ENCODE measurements at places on chromosomes 3 and 15.

- no peak for DNase-seq
Observed at GRCh38 chr3:43142472-43142871, 36.6 kb upstream of the POMGNT2 start.

DNA sequence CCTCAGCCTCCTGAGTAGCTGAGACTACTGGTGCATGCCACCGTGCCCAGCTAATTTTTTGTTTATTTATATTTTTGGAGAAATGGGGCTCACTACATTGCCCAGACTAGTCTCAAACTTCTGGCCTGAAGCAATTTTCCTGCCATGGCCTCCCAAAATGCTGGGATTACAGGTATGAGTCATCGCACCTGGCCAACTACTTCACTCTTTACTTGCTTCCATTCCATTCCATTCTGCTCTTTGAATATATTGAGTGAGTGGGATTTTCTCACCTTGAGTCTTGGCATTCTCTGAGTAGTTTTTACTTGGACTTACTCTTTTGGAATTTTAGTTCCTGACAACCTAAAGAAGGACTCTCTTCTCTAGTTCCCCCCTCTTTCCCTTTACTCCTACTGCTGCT is 93.8 kb upstream of the UNC13C start:
- DNase-seq, result no peak

- DNase-seq, result no peak
Observed at GRCh38 chr3:152323834-152324233, 55.1 kb downstream of the MBNL1 start.

DNA sequence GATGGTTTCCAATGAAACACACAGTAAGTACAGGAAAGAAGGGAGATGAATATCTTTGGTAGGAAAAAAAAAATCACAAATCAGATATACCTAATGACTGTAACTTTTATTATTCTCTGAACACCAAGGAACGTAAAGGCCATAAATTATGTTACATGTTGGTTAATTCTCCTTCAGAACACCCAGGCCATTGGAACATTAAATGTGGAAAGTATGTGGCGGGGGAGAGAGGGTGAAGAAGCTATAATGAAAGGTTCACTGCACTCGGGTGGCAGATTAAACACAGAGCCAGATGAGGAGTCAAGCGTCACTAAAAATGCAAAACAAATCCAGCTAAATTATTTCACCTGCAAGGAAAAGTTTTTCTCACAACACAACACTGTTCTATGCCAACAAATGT is 193.8 kb downstream of the FHIT start:
- DNase-seq, result no peak

- DNase-seq, result no peak
Observed at GRCh38 chr3:38345879-38346586, 552 bp upstream of the XYLB start.

DNA sequence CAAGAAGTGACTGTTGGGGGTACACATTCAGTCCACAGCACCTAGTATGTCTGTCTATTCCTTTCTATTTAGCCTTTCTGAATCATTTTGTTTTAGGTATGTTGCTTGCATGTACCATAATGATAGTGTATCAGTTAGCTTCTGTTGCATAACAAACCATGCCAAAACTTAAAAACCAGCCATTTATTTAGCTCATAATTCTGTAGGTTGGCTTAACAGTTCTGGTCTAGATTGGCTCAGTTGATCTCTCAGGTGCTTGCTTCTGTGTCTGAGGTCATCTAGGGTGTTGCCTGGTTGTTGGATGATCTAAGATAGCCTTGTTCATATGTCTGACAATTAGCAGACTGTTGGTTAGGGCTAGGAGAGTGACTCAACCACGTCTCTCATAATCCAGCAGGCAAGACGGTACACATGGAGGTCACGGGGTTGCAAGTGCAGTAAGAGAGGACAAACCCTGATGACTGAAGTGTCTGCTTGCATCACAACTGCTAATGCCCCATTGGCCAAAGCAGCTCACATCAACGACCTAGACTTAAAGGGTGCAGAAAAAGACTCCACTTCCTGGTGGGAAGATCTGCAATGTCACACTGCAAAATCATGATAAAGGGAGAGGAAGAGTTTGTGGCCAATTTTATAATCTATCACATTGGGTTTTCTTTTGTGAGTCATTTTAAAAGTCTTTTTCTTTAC is 6.8 kb upstream of the PDCD6IP start:
- DNase-seq, result no peak

DNA sequence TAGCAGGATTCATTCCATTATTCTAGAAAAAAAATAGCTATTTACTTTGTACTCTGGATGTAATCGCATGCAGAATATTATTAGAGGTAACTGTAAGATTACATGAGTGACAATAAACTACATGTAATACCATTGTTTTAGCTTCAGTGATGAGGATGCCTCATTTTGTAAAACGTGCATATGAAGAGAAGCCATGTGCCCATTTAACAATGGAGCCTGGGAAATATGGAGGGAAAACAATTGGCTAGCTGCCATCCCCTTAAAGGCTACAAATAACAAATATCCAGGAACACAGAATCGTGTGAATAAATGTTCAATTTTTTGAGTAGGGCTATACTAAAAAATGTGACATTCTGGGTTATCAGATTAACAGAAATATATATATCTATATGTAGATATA is 151.1 kb downstream of the SAMMSON start:
- DNase-seq, result no peak

DNA sequence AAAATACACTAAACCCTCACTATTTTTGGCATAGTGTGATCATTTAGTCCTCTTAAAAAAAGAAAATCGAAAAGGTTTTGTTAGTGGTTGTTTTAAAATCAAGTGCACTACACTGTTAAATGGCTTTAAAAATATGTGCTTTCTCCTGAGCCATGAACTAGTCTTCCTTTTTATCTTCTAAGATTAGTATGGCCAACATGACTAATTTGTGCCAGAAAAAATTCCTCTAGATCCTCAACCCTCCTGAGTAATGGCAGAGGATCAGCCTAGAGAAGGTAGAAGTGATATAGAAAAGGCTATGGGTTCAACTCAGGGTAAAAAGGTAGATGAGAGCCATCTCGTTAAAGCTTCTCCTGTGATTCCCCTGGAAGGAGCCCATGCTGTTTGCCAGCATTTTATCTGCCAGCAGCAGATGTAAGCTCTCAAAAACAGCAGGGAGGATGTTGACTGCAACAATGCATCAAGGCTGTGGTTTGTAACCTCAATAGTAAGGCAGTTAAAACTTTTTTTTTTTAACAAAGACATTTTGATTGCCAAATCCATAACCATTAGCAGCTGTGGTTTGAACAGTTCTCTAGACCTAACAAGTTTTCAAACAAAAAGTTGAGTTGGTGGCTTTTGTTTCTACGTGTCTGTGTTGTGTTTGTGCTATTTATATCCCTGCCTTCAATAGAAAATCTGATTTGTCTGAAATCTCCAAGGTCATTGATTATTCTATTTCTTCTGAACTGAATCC is 30.2 kb upstream of the ZNF609 start:
- DNase-seq, result peak; percentile 49

- DNase-seq, result no peak
Observed at GRCh38 chr3:25678581-25678980, 13.9 kb upstream of the TOP2B start.

GRCh38 chr15:78422571-78423340 is 15.3 kb upstream of the IREB2 start:
- peak; percentile 14 for DNase-seq

All from DMS79 treated with DMSO at 0.1 percent for 48 hours (cell line).